ENCODE measurements at places on chromosomes 2 and 18.

DNA sequence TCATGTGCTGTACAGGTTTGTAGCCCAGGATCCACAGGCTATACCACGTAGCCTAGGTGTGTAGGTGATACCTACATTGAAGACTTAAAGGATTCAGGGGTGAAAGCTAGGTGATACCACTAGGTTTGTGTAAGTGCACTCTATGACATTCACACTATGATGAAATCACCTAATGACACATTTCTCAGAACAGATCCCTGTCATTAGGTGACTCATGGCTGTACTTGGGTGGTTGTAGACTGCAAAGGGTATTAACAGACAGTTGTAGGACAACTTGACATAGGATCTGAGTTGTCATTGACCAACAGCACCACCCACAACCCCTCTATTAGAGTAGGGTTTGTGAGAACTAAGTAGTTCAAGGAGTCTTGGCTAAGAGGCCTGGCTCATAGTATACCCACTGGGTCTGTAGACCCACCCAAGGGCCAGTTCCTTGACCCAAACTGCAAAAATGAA lies 27.7 kb upstream of the SMCHD1 start:
- DNase-seq: no peak

DNA sequence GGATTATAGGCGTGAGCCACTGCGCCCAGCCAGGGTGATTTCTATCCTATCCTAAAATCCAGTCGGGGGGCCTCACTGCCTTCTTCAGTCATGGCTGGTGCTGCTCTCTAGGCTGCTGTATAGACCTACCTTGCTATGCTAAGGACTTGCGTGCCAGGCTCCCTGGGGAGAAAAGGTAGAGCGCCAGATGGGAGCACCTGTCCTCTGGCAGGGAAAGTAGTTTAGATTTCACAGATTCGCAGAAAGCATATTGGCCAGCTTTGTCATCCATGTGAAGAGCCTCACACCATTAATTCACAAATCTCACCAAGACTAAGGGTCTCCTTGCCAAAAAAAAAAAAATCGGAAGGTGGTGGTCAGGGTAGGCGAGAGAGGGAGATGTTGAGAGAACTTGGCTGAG lies 217.6 kb downstream of the ATAD2B start:
- no peak for DNase-seq

DNA sequence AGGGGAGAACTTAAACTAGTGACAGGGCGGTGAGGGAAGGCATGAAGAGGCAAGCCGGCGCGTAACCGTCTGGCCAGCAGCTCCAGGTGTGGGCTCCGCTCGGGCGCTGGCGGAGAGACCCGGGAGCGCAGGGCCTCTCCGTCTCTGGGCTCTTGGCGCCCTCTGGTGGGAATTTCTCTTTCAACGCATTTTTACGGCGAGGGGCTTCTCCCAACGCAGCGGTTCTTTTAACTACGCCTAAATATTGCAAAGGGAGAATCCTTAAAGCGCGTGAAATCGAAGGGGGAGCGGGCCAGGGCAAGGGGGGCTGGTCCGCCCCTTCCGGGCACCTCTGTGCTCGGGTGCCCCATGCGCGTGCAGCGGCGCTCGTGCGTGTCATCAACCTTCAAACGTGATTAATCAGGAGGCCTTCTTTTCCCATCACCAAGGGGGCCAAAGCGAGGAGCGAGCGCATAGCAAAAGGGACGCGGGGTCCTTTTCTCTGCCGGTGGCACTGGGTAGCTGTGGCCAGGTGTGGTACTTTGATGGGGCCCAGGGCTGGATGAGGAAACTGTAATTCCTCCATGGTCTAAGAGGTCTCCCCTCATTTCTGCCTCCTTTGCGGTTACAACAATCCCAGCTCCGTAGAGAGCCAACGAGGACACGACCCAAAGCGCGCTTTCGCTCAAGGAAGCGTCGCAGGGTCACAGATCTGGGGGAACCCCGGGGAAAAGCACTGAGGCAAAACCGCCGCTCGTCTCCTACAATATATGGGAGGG lies 762 bp upstream of the GAD1 start:
- DNase-seq: no peak

DNA sequence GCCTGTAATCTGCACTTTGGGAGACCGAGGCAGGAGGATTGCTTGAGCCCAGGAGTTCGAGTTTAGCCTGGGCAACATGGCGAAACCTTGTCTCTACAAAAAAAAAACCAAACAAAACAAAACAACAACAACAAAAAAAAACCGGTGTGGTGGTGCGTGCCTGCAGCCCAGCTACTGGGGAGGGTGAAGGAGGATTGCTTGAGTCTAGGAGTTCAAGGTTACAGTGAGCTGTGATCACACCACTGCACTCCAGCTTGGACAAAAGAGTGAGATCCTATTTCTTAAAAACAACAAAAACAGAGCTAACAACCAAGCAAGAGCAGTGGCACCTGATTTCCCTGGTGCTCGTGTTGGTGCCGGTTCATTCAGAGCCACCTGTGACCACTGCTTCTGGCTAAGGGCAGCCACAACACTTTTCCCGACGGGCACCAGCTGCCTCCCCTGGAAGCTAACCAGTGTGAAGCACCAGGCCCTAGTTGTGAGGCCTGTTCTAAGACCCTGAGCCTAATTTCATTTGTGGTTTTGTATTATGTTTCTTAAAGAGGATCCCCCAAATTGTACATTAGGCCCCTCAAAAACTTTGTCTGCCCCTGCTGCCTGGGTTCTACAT lies 1.3 kb downstream of the AOX1 start:
- no peak for DNase-seq

- no peak for DNase-seq
These were observed 14.8 kb upstream of the DTNA start for GRCh38 chr18:34695310-34695709.

GRCh38 chr2:85001595-85001994 lies 30.6 kb downstream of the KCMF1 start:
- no peak for DNase-seq

- DNase-seq: no peak
These were observed 50.9 kb downstream of the HS1BP3 start for GRCh38 chr2:20599861-20600461.

DNA sequence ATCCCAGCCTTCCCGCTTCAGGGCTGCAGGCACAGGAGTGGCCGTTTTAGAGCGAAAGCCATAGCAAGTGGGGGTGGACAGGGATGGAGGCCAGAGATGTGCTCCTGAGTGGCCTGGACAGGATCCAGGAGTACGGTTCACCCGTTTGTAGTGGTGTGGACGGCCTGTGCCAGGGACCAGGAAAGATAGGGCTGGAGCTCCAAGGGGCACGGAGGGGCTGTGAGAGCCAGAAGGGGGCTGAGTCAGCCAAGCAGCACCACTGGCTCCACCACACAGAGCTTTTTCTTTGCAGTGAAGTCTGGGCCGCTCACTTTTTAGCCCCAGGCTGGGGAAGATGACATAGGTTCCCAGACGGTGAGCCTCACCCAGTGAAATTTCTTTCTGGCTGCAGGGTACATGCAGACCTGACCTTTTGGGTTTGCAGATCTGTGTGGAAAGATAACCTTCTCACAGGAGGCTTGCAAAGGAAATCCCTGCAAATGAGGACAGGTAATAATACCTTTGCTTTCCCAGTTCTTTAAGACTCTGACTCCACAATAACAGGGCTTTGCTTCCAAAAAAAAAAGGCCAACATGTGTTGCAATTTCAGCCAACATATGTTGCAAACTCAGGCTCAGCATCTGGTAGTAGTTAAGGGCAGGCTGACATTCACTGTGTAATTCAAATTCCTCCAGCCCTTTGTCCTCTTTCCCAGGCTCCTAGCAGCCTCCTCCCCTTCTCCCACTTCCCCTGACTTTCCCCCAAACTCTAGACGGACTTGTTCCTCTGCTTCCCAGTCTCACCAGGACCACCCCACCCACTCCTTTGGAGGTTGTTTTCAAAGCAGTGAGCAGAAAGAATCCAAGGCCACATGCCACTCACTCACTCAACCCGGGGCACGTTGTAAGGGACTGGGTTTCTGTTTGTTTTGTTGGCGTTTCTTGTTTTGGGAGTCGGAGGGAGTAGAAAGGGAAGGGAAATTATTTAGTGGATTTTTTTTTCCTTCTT lies 20.3 kb upstream of the LAPTM4A start:
- DNase-seq: peak; percentile 80

- DNase-seq: no peak
These were observed 41.5 kb downstream of the ARHGAP25 start for GRCh38 chr2:68776124-68776523.

- no peak for DNase-seq
These were observed at the start of gene VSNL1 for GRCh38 chr2:17540093-17540812. Gene VSNL1, plus strand, starts transcription at chr2:17540696. Its CDS starts 51,379 bp downstream, at chr2:17592075.

Data from HS-5 (cell line).